H4 (cell line): ENCODE measurements at places on chromosomes 11 and 22. TPM values are rescaled to one million over a fixed set of nuclear protein-coding genes. Genes with fewer than 3 reads are reported as not detected.

Gene OR4B1
- not detected in 2 replicates for total RNA-seq

Gene PATE4
- total RNA-seq = not detected in 2 replicates

Gene NRXN2
- 0.17 and 0.35 TPM in 2 replicates for total RNA-seq

Gene CDC45
- total RNA-seq = 49.1 and 58.0 TPM in 2 replicates

Gene PAMR1
- 0.06 and 0.35 TPM in 2 replicates for total RNA-seq

Gene OR5AR1
- total RNA-seq = not detected in 2 replicates

Gene CARNS1
- not detected in 2 replicates for total RNA-seq

Gene CSNK2A3
- total RNA-seq = 1.5 and 2.1 TPM in 2 replicates

Gene RASGRP2
- total RNA-seq = not detected in 2 replicates

Gene MS4A14
- not detected in 2 replicates for total RNA-seq

Gene PANX3
- not detected in 2 replicates for total RNA-seq

Gene MUC5AC
- not detected in 2 replicates for total RNA-seq

Gene SLC22A8
- not detected in 2 replicates for total RNA-seq

Gene PAX6
- total RNA-seq = 0.06 and 0.21 TPM in 2 replicates

Gene KIAA1671
- total RNA-seq = 1.7 and 3.2 TPM in 2 replicates

Gene MMP12
- 0.41 and 1.5 TPM in 2 replicates for total RNA-seq

Gene TSSK2
- not detected in 2 replicates for total RNA-seq

Gene OR5P2
- not detected in 2 replicates for total RNA-seq

Gene THAP12
- total RNA-seq = 56.1 and 60.0 TPM in 2 replicates

Gene MS4A8
- total RNA-seq = 0.17 TPM in 1 of 2 replicates, not detected in the other

Gene SLN
- 1.9 TPM in 1 of 2 replicates, not detected in the other for total RNA-seq

Gene MORC2
- total RNA-seq = 9.0 and 10.8 TPM in 2 replicates

Gene KRTAP5-9
- not detected in 2 replicates for total RNA-seq

Gene FGF4
- 0.02 TPM in 1 of 2 replicates, not detected in the other for total RNA-seq

Gene IGSF22
- total RNA-seq = not detected in 2 replicates

Gene CRYBA4
- not detected in 2 replicates for total RNA-seq

Gene SLC29A2
- 0.39 and 0.62 TPM in 2 replicates for total RNA-seq

Gene MIAT
- under 0.01 TPM in 1 of 2 replicates, not detected in the other for total RNA-seq

Gene RAG2
- not detected in 2 replicates for total RNA-seq

Gene CRYBB2
- total RNA-seq = 0.51 and 1.6 TPM in 2 replicates

Gene RAB36
- total RNA-seq = 3.0 and 3.7 TPM in 2 replicates

Gene STK33
- total RNA-seq = 8.1 and 10.9 TPM in 2 replicates

Gene ACER3
- 19.7 and 22.9 TPM in 2 replicates for total RNA-seq

Gene CNIH2
- 8.4 and 10.8 TPM in 2 replicates for total RNA-seq

Gene SREBF2
- total RNA-seq = 25.1 and 30.2 TPM in 2 replicates

Gene SLC22A6
- total RNA-seq = not detected in 2 replicates

Gene MRGPRE
- not detected in 2 replicates for total RNA-seq

Gene PTPRCAP
- total RNA-seq = 0.41 and 4.0 TPM in 2 replicates

Gene C11orf87
- not detected in 2 replicates for total RNA-seq

Gene NXPE4
- not detected in 2 replicates for total RNA-seq

Gene TUBA8
- 0.06 TPM in 1 of 2 replicates, not detected in the other for total RNA-seq

Gene OPCML
- 0.06 and 0.12 TPM in 2 replicates for total RNA-seq

Gene REXO2
- 166 and 175 TPM in 2 replicates for total RNA-seq

Gene MIOX
- not detected in 2 replicates for total RNA-seq

Gene APOBEC3A
- total RNA-seq = not detected in 2 replicates

Gene DEFB131B
- total RNA-seq = not detected in 2 replicates

Gene BBOX1
- total RNA-seq = 0.29 and 0.45 TPM in 2 replicates

Gene KCNE3
- 0.08 TPM in 1 of 2 replicates, not detected in the other for total RNA-seq

Gene SLC37A2
- total RNA-seq = 0.80 and 0.95 TPM in 2 replicates
